Right lung (tissue), 10 donors: ENCODE measurements at places on chromosomes 5 and 9.
A peak's percentile ranks its signal among the peaks of the same experiment; 100 is the strongest.

GRCh38 chr5:60810438-60811085, 33.5 kb downstream of the ELOVL7 start:
- no peak for DNase-seq

- DNase-seq, result no peak
Measured at GRCh38 chr5:118115791-118116190, 872.6 kb downstream of the DTWD2 start.

DNA sequence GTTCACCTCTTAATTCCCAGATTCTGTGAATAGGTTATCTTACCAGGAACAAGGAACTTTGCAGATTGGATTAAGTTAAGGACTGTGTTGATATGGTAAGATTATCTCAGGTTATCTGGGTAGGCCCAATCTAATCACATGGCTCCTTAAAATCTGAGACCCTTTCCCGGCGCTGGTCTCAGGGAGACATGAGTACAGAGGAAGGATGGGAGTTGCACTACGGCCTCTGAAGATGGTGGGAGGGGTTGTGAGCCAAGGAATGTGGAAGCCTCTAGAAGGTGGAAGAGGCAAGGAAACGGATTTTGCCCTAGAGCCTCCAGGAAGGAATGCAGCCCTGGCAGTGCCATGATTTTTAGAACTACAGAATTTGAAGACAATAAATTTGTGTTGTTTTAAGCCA, 95.1 kb downstream of the AK8 start:
- DNase-seq, result no peak

DNA sequence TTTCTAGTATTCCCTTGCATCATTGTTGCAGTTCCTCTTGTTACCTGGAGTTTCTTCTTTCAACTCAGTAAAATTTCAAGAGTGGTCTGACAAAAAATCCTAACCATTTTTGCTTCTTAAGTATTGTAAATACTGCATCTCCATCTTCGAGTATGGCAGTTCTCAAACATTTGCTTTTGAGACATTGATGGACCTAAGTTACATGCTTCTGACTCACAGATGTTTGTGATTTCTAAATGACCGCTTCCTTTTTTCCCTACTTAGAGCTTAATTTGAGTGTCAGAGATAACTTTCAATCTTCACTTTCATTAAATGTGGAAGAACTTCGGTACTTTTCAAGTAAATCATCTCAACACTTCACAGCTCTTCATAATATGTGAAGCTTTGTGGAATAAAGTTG, 4.2 kb downstream of the UHRF2 start:
- no peak for DNase-seq

GRCh38 chr9:5509573-5509972, 758 bp upstream of the PDCD1LG2 start:
- no peak for DNase-seq

DNA sequence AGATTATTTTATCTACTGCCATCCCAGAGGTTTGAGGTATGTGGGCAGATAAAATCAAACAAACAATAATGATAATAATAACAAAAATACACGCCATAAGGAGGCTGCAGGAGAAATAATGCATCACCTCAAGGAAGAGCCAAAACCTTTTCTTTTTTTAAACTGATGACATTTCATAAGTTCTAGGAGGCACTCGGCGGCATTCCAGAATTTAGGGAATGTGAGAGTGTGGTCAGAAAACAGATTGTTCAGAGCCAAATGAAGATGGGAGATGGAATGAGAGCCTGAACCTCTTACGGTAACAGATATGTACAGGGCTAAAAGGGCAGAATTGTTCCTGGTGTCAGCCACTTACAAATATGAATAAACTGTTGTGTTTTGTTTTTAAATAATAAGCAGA, 615.0 kb upstream of the CHD1 start:
- no peak for DNase-seq

DNA sequence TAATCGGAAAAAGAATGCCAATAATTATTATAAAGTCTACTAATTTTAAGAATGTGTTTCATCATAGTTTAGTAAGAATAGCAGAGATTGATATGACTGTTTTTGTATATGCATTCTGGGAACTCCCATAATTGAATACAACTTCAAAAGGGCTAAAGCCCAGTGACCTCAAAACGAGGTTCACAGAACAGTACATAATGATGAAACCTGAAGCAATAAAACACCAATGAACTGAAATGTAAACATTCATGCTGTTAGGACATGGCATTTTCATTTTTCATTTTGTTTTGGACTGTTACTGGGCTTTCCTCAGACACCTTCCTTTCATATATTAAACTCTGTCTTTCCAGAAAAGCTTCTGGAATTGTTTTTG, 684 bp upstream of the JMY start:
- DNase-seq, result no peak

GRCh38 chr5:111967463-111967862, 210.5 kb upstream of the NREP start:
- DNase-seq, result no peak

DNA sequence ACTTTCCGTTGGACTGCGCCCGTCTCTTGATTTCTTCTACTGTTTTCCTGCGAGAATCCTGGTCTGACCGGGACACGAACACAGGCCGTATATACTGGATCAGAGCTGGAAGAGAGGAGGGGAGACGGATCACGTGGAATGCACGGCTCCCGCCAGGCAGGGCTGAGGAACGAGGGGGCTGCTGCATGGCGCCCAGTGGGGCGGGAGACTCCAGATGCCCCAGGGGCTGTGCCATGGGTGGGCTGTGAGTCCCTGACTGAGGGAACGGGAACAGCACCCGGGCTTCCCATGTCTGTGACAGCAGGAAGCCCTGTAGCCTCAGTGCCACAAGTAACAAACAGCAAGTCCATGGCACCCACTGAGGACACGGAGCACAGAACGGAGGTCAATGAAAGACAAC, 34.0 kb downstream of the LPCAT1 start:
- no peak for DNase-seq

GRCh38 chr5:127962491-127962890, 121.1 kb upstream of the SLC12A2 start:
- DNase-seq, result no peak

DNA sequence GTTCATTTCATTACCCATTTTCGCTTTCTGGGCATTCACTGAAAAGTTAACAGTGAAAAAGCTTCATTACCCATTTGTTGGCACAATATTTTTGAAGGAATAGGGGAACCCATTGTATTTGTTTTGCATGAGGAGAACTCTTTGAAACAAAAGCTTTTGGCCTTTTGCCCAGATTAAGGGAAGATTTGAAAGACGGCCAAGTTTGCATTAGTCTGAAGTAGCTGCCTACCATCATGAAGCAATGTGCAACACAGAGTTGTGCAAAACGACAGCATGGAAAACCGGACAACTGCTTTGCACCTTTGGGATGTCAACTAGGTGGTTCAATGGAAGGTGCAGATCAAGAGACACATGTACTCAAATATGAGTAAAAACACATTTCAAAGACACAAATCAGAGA, 84.9 kb downstream of the TRPM3 start:
- DNase-seq, result peak; percentile 43

DNA sequence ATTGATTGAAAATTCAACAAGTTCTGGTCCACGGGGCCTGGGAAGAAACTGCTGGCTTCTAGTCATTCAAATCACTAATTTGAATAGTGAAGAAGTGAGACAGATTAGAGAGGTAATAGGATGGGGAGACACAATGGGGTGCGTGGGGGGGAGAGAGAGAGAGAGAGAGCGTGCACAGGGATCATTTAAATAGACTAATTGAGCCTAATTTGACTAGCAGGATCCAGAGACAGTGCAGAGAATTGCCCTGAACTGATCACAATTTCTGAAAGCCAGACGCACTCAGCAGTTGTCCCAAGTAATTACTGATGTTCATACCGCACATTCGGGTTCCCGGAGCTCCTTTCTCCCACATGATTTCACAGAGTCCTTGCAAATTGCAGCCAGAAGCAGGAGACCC, 50.3 kb upstream of the C5orf58 start:
- no peak for DNase-seq

GRCh38 chr5:150448334-150448733, 1.2 kb downstream of the RPS14 start:
- DNase-seq, result no peak

- peak; percentile 69 for DNase-seq
Measured at GRCh38 chr5:177494346-177495195, 2.8 kb downstream of the PDLIM7 start.

GRCh38 chr9:22136461-22137096, 127.5 kb upstream of the CDKN2B start:
- DNase-seq, result no peak

- DNase-seq, result no peak
Measured at GRCh38 chr9:104686081-104686480, 8.2 kb upstream of the OR13D1 start.

- DNase-seq, result no peak
Measured at GRCh38 chr5:154118385-154118784, 72.1 kb upstream of the GALNT10 start.

DNA sequence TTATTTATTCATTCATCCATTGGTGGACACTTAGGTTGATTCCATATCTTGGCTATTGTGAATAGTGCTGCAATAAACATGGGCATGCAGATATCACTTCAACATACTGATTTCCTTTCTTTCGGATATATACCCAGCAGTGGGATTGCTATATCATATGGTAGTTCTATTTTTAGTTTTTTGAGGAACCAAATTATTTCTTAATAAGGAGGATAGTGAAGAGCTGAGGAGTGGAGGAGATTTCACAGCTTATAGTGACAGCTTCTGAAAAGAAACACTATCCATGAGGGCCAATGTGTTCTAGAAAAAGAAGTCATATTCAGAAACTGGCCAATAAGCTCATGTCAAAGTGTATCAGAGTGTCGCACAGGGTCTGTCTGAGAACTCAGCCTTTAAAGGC, 183.3 kb downstream of the SEC61B start:
- DNase-seq, result peak; percentile 8

GRCh38 chr5:150196986-150197385, 7.1 kb downstream of the SLC6A7 start:
- no peak for DNase-seq

DNA sequence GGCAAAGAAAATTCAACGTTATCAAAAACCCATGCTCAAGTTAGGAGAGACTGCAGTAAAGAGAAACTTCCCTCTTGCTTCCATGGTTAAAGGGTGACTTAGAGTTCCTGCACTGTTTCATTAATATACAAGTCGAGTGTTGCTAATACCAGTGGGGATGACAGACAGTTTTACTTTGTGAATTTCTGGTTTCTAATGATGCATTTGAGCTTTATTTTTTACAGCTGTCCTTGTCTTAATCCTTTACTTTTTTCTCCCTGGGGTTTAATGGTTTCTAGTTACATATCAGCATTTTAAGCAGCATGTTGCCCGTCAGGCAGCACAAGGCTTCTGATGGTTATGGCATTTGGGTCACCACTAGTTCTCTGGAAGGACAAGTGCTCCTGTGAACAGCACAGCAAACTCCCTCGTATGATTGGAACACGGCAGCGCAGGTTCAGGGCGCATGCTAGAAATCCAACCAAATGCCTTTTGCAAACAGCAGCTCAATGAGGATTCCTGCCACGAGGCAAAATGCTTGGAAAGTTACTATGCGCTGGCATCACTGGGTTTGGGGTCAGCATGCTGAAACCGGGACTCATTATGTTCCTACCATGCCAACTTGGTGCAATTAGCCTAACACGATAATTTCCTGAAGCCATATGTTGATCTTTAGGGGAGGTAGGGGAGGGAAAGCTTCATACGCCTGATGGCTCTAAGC, 463.8 kb downstream of the BNC2 start:
- no peak for DNase-seq

GRCh38 chr5:5558638-5559527, 136.4 kb downstream of the ICE1 start:
- DNase-seq, result no peak

DNA sequence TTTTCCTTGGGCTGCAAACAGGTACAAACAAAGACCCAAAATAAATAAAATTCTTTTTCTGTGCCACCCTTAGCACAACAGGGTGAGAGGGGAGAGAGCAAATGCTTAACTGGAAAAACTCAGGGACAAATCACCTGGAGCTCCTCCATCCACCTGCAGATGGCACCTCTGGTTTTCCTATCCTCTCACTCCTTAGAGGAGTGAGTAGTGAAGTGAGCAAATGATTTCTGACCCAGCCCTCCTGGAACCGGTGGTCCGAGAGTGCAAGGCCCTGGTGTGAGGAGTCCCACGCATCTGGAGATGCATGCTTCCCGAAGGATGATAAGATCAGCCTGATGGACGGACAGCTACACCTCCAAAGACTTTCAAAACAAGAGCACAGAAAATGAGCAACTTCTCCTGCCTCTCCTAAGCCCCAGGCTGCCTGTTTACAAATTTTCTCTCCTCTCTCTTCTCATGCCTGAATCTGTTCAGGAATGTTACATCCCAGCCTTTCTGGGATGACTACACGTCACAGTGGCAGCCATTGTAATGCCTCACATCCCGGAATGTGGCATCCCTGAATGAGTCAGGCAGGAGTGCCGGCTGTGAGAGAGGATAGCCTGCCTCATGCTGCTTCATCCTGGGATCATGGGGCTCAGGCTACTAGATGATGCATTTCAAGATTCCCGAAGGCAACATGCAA, 86.4 kb downstream of the ADRB2 start:
- no peak for DNase-seq

DNA sequence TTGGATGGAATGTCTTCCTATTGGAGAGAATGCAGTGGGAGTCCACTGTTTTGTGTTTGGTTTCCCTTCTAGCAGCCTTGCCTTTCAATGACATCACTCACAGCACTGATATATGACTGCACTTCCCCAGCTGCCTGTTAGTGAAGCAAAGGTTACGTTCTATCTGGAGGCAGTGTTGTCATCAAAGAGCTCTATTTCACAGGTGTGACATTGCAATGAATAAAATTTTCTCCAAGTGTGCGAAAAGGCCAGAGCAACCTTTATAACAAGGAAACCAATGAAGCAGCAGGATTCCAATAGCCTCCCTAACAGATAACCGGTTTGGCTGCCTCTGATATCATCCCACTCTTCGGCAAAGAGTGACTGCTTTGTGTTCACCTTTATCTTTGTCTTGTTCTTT, 523.5 kb upstream of the ZNF608 start:
- no peak for DNase-seq

- no peak for DNase-seq
Measured at GRCh38 chr5:3153226-3153858, 401.9 kb upstream of the IRX2 start.

DNA sequence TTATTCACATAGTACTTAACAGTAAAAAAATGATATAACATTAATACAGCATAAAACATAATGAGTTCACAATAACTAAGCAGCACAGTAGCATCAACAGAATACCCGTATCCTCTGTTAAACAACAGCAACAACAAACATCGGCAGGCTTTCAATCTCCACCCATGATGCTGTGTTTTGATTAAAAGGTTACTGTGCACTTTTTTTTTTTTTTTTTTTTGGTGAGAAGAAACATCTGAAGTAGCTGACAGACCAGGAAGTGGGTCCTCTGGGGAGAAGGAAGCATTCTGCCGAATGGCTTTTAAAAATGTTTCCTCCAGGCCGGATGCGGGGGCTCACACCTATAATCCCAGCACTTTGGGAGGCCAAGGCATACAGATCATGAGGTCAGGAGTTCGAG, 282.3 kb downstream of the EPB41L4A start:
- DNase-seq, result no peak

DNA sequence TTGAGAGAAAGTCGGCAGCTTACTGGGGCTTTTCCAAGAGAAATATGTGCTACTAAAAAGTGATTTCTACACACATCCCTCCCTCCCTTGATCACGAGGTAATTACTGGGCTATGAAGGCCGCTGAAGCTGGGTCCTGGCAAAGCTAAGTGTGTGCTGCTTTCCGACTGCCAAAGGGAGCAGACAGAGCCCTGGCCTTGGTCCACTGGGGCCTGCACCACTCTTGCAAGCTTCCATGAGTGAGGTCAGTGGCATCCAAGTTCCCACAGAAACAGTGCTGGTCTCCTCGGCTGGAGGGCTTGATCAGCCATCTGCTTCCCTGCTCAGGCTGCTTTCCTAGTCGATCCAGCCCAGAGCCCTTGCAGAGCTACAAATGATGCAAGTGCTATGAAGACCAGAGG, 154.8 kb upstream of the LHFPL2 start:
- DNase-seq, result peak; percentile 79
